Tongue (tissue), 3 donors: ENCODE measurements at places on chromosomes 5 and 9.

- DNase-seq, result no peak
Measured at GRCh38 chr5:150561571-150562275, 53.8 kb downstream of the NDST1 start.

- no peak for DNase-seq
Measured at GRCh38 chr9:114652776-114653555, 4.6 kb downstream of the TEX53 start.

- DNase-seq, result no peak
Measured at GRCh38 chr9:69093471-69094103, 58.0 kb downstream of the FXN start.

- no peak for DNase-seq
Measured at GRCh38 chr5:148843510-148844318, 17.3 kb downstream of the ADRB2 start.

DNA sequence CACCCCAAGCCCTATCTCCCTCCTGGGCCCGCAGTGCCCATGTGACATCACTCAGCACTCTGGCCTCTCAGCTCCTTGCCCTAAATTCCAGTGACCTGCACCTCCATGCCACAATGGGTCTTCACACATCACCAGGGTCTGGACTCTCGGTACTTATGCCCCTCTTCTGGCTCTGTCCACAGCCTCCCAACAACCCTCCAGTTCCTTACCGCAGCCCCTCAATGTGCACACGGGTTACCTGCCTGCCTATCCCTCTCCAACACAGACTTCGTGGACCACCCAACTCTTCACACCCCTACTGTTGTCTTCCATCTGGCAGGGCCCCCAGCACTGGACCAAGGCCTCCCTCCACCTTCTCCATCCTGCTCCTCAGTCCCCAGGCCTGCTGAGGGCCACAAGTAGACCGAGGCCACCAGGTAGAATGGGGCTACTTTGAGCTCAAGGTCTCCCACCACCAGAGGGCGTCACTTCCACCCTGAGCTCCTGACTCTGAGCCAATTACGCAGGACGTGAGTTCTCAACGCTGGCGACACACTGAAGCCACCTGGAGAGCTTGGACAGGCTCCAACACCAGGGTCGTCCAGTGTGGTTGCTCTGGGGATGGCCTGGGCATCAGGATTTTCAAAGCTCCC lies 172.1 kb downstream of the GABBR2 start:
- DNase-seq, result no peak

DNA sequence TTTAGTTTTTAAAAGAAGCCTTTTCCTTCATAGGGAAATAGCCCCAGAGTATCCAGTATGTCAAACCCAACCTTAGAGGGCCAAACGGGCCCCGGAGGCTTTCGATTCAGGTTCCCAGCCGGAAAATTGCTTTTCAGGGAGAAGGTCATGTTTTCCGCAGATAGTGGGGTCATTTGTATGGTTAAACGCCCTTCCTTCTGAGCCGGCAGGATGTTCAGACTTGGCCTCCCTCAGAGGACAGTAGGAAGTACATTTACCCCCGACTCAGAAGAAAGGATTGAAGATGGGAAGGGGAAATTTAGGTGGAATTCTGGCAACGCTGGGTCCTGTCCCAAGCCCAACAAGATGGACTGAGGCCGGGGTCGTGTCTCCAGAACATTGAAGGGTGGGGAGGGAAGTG lies 195.2 kb downstream of the AOPEP start:
- DNase-seq, result no peak
